ENCODE measurements at places on chromosomes 6 and 20. TPM values are rescaled to one million over a fixed set of nuclear protein-coding genes. Genes with fewer than 3 reads are reported as not detected.

The RGS19 gene
- 8.8 TPM for total RNA-seq

The SLPI gene
- 1,143 TPM for total RNA-seq

The ENPP4 gene
- 12.2 TPM for total RNA-seq

The THBD gene
- total RNA-seq = 50.1 TPM

DNA sequence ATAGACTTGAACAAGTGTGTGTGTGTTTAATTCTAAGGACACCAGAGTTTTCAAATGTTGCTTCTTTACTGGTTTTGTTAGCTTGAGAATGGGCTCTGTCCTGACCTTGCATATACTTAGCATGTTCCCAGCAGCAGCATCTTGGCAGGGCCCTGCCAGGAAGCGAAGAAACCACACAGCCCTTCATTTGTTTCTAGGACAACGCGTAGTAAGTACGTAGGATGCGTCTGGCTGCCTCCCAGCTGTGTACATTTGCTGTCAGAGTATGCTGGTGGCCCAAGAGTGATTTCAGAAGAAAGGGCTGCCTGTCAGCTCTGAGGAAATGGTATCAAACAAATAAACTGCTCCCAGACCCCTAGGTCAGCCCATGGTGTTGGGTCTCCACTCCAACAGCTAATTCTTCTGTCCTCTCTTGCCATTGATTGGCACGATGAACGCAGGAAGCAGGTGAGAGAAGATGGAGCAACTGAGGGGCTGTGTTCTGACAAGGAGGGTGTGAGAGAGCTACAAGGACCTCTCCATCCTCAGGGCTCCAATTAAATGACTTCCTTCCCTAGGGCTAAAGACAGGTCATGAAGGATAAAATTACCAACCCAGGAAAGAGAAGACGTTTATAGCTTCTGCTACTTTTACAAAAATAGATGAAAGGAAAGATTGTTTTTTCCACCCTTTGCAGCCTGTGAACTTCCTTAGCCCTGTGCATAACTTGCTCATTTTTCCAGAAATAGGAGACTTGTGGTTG is 55.9 kb upstream of the HDDC2 start:
- no peak overlapping the region for H3K27ac ChIP-seq
- H3K36me3 ChIP-seq = no peaks in the 10 kb centered on the region

DNA sequence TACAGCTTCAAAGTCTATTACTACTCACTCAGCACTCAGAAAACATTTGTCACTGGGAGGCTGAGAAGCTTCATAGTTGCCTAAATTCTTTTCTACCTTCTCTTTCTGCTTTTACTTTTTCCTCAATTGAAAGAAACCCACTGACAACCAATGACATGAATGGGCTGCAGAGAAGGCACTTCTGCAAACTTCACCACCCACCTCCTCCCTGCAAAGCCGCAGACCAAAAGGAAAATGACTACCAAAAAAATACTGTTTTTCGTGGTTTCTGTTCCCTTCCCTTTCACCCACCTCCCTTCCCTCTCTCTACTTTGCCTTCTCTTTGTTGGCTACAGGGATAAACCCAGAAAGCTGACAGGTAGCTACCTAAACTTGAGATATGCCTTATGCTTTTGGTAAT is 3.2 kb downstream of the GNAS-AS1 start:
- H3K27me3 ChIP-seq = peaks cover 55% of the 10 kb centered on the region
- H3K4me3 ChIP-seq = no peak overlapping the region
- H3K4me1 ChIP-seq = peaks cover 6% of the 10 kb centered on the region
- H3K36me3 ChIP-seq = no peaks in the 10 kb centered on the region
- H3K27ac ChIP-seq = no peak overlapping the region
- no peak for DNase-seq

DNA sequence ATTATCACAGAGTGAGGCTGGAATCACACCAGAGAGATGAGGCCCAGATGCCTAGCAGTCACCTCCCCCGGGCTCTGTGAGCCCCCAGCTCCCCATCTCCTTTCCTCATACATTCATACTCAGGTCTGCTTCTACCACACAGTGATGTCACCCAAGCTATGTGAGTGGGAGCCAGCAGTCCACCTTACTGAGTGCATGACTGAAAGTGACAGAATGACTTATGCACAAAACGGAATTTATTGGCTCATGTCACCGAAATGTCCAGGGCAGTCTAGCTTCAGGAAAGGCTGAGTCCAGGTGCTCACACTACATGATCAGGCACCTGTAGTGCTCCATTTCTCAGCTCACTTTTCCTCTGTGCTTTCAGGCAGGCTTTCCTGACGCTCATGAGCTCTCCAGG is 36.7 kb upstream of the CCN6 start:
- H3K4me1 ChIP-seq = peaks cover 12% of the 10 kb centered on the region
- no peak overlapping the region for H3K4me3 ChIP-seq
- H3K27ac ChIP-seq = no peak overlapping the region
- DNase-seq = no peak
- H3K36me3 ChIP-seq = no peaks in the 10 kb centered on the region
- no peaks in the 10 kb centered on the region for H3K27me3 ChIP-seq

- DNase-seq = no peak
- H3K27ac ChIP-seq = no peak overlapping the region
- no peak overlapping the region for H3K4me3 ChIP-seq
- H3K27me3 ChIP-seq = no peaks in the 10 kb centered on the region
These were observed 217.0 kb upstream of the MYLIP start for GRCh38 chr6:15911753-15912504.

DNA sequence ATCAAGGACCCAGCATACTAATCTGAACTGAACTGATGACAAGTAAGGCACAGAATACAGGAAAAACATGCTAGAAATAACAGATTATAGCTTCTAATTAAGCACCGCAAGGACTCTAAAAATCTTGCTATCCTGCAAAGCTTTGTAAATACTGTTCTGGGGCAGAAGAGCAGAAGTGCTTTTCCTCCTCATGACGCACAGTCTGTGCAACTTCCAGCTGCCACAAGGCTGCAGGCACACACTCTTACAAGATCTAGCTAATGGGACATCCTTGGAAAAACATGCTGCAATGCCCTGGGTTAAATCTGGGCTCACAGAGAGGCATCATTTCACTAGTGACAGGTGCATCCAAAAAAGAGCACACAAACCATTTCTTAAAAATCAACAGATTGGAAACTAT is 188.6 kb downstream of the GJA10 start:
- H3K27me3 ChIP-seq = no peaks in the 10 kb centered on the region
- no peaks in the 10 kb centered on the region for H3K4me1 ChIP-seq
- H3K36me3 ChIP-seq = no peaks in the 10 kb centered on the region
- DNase-seq = no peak
